ENCODE measurements at places on chromosomes 16 and 17.

GRCh38 chr16:79928142-79928873 is 327.8 kb upstream of the MAF start:
- DNase-seq = no peak

- no peak for DNase-seq
Measured at GRCh38 chr16:5891296-5891695, 793.7 kb upstream of the EEF2KMT start.

- DNase-seq = no peak
Measured at GRCh38 chr17:32315171-32315570, 26.8 kb downstream of the C17orf75 start.

- no peak for DNase-seq
Measured at GRCh38 chr16:15847611-15848175, 9.1 kb downstream of the MYH11 start.

GRCh38 chr17:51475730-51476129 is 215.4 kb downstream of the UTP18 start:
- DNase-seq = no peak

DNA sequence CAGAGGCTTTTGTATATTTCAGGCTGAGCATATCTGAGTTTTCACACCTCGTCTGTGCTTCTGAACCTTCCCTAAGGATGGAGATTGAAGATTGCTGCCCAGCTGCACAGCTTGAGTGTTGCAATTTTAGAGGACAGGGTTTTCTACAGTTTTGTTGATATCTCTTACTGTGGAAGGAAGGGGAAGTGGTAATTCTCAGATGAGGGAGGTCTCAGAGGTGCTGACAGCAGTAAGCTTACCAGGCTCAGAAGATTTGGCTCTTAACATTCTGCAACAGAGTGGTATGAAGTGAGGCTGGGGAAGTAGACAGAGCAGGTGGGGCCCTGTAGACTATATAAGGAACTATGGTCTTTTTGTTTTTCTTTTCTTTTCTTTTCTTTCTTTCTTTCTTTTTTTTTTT is 45.8 kb upstream of the ARHGAP17 start:
- DNase-seq = no peak

All from stimulated activated CD8-positive, alpha-beta memory T cell treated with anti-CD3 and anti-CD28 coated beads, Interleukin-4, amount 100 ng/mL, for 24 hours (primary cell).